ENCODE measurements at places on chromosomes 5 and 9. TPM values are rescaled to one million over a fixed set of nuclear protein-coding genes. Genes with fewer than 3 reads are reported as not detected.

DNA sequence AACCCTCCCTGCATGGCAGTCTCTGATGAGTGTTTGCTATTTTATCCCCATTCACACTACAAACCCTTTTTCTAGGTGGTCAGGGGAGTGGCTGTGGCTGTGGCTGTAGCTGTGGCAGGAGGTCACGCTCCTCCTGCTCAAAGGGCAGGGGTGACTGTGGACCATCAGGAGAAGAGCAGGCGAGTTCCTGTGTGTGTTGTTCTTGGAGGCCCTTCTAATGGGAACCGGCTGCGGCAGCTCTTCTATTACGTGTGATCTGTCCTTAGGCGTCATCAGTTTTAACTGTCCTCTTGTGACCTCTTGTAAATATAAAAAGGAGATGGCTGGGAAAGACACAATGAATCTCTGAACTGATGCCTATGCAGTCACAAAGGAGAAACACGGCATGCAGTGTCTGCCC is 65.1 kb downstream of the ANKH start:
- peak; percentile 81 for ATAC-seq

GRCh38 chr9:2686911-2687310 is 30.4 kb upstream of the KCNV2 start:
- ATAC-seq: no peak

Gene ADAMTS12
- 2.5 TPM for total RNA-seq

DNA sequence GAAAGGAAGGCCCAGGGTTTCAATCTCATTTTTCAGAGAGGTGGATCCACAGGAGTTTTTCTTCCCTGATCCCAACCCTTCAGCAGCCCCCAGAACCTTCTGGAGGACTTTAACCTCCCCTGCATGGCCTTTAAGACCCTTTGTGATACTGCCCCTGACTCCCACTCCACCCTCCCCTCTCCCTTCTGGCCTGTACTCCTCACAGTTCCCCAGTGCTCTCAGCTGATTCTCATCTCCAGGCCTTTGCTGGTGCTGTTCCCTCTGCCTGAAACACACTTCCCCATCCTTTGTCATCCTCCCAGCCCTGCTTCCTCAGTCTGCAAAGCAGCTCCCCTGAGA is 18.5 kb downstream of the NEURL1B start:
- no peak for ATAC-seq

Gene IRX1
- 3.9 TPM for total RNA-seq

DNA sequence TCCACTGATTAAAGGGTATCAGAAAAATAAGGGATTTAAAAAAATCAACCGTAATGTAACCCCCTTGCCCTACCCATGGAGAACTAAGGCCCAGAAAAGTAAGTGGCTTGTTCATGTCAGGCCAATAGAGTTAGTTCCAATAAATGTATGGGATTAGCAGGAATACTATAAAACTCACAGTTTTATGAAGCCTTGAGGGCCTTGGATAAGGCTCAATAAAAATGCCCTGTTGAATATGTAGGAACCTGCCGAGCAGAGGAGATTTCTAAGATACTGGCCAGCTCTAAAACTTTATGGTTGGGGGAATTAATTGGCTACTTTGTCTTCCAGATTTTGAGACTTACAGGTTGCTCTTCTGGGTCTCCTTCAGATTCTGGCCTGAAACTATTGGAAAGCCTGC is 231.0 kb downstream of the GLIS3 start:
- no peak for ATAC-seq

DNA sequence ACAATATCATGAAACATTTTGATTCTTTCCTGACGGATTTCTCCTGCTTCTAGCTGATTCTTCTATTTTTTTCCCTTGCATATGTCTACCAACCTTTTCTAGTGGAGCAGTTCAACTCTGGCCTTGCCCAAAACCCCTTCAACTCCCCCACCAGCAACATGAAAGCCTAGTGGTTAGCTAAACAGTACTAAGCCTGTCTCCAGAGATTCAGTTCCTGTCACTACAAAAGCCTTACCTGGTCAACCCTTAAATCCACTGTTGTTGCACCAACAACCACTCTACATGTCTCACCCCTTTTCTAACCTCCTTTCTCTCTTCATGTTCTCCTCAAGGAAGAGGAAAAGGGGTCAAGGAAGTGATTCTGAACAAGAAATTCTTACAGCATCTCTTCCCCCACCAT is 74.8 kb upstream of the PIK3R1 start:
- ATAC-seq: no peak

DNA sequence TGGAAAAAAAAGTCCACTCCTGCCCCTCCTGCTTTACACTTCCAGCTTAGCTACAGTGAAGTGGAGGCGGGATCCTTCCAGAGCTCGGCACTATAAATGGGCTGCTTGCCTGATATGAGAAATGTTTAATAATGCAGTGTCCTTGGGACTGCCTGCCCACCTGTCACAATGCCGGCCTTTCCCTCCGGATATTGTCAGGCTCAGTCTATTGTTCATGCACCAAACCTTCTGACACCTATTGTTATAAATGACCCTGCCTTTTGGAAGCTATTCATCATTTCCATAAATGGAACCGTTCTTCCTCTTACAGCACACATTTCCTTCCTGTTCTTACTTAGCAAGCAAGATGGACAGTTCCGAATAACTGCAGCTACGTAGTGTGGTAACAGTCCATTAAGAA is 146.3 kb downstream of the DMAC1 start:
- ATAC-seq: no peak

Gene IARS1
- 240 TPM for total RNA-seq

Gene SPACA9
- 6.3 TPM for total RNA-seq

DNA sequence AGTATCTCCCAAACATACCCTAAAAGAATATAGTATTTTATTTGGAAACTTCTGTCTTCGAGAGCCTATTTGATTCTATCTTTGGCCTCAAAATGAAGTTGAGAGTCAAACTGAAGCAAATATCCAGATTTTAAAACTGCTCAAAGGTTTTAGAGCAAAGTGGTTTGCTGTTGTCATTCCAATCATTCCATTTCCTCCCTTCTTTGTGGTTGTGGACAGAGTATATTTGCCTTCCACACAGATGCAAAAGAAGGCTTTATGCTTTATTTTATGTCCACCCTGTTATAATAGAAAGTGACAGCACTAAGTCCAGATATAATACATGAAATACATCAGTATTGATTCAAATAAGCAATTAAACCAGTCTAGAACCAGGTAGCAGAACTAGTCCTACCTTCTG is 12.4 kb downstream of the GZMK start:
- no peak for ATAC-seq

DNA sequence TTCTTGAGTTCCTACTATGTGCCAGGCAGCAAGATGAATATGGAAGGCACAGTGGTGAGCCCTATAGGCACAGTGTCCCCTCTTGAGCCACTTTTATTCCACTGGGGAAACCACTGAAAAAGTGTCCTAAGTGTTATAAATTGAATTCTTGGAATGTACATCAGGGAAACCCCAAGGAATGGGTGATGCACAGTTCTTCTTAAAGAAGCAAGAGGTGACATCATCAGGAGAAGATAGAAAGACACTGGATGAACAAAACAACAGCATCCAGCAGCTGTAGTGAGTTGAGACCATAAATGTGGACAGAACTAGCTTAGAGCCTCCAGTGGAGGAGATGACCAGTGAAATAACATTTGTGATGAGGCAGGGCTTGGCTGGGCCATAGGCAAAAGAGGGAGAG is 199.2 kb upstream of the ANKRD55 start:
- ATAC-seq: no peak

DNA sequence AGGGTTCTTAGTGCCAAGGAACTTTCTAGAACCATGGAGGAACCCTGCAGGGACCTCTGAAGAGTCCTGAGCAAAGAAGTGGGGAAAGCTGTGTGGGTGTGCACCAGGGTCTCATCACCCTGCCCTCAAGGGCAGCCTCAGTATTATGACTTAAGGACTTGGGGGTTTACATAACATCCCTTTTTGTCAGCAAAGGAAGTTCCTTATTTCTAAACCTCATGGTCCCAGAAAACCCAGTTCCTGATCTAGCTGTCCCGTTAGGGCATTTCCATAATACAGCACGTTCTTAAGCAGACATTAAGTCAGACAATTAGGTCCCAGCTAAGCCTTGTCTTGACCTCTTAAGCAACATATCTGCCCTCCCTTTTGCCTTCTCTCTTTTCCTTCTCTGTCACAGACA is 57.3 kb downstream of the DAPK1 start:
- ATAC-seq: no peak

Gene GABRA1
- total RNA-seq: not detected

DNA sequence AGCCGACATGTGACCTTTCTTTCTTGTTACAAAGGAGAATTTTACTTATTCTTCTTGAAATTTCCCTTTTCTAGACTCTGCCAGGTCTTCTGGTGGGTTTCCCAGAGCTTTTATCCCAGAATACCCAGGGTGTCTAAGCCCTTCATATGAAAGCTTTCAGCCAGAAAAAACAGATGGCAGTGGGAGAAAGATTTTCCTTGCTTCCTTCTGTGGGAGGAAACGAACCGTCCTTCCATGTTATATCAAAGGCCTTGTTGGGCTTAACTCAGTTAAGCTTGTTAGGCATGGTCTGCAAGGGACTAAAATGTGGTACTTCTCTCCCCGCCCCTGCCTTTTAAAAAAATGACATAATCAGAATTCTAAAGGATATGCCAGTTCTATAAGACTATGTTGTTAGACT is 47.5 kb downstream of the SPATA31D1 start:
- no peak for ATAC-seq

Gene FOXD4L5
- not detected for total RNA-seq

- ATAC-seq: no peak
Observed at GRCh38 chr5:112647428-112647827, 90.3 kb upstream of the APC start.

DNA sequence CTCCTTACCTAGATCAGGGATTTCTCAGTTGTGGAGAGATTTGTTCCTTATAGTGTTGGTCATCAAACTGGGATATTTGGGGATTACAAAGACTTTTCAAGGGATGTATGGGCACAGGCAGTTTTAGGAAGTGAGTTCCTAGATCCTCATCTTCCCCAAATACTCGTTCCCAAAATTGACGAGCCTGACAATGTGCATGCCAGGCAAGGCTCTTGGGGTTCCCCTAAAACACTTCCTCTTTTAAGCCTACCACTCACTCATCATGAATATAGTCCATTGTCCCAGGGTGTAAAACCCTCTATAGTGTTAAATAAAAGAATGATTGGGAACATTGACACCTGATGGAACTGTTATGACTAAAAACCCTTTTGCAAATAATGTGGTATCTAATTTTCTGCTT is 26.4 kb downstream of the PDCD1LG2 start:
- no peak for ATAC-seq

Gene ELAVL2
- total RNA-seq: 128 TPM

DNA sequence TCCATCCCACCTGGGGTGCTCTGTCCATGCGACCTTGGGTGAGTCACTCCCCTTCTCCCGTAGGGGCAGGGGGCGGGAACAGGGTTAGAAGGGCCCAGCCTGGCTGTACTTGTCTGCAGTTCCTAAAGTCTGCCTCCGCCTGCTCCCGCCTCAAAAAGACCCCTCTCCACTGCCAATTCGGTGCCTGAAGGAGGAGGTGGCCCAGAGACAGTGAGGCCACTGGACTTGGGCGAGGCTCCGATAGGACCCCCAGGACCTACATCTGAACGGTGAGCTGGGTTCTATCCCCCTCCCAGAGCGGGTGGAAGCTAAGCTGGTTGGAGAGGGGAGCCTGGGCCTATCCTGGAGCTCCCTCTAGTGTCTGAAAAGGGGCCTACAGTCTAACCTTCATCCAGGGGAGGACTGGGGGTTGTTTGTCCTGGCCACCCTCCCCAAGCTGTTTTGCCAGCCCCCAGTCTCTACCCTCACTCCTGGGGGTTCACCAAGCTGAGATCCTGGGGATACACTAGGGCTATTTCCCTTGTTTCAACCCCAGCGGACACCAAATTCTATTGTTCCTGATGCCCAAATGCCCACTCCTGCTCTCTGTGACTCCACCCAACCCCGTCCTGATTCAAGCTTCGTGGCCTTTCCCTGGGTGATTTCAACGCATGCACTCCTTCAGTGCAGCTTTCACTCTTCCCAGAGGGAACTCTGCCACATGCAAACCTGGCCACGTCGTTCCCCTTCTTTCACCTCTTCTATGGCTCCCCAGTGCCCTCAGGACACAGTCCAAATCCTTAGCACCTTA is 6.1 kb upstream of the CRB2 start:
- peak; percentile 88 for ATAC-seq

DNA sequence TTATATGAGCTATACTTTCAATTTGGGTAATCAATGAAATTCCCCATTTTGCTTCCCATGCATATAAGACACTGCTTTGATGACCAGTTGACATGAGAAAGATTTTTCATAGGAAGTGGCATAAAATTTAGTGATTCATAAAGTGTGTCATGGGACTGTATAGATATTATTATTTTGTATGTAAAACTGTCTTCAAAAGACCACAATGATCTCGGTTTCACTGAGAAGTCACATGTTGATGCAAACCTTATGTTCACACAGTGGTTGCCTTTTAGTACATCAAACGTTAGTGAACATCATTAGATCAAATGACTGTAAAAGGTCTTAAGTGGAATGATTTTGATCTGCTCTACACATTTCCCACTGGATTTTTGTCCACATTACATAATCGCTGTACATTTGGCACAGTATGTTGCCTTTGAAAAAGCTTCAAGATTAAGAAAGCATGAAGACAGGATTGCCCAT is 349.2 kb upstream of the MEF2C start:
- ATAC-seq: no peak

DNA sequence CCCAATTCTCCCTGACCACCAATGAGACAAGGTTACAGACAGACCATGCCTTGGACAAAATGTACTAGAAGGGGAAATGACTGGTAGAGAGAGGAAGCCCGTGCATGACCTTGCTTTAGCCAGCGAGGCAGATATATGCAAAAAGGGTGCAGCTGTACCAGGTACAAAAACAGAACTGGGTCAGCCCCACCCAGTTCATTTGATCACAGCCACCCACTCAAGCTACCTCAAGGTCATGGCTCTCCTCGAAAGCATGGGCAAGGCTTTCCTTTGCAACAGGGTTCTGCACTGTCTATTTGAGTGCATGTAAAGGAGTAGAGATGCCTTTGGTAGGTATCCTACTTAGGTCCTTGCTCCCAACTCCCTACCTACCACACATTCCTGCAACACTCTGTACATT is 33.3 kb downstream of the TLE1 start:
- ATAC-seq: no peak

Gene RNF183
- total RNA-seq: 0.20 TPM

Gene TRIM7
- 0.86 TPM for total RNA-seq

Gene MINAR2
- total RNA-seq: 0.41 TPM

Gene FAM200C
- total RNA-seq: 3.8 TPM

All from motor neuron (in vitro differentiated cells).